Fibroblast of pulmonary artery (primary cell): ENCODE measurements at places on chromosomes 4 and X.
A peak's percentile ranks its signal among the peaks of the same experiment; 100 is the strongest.

DNA sequence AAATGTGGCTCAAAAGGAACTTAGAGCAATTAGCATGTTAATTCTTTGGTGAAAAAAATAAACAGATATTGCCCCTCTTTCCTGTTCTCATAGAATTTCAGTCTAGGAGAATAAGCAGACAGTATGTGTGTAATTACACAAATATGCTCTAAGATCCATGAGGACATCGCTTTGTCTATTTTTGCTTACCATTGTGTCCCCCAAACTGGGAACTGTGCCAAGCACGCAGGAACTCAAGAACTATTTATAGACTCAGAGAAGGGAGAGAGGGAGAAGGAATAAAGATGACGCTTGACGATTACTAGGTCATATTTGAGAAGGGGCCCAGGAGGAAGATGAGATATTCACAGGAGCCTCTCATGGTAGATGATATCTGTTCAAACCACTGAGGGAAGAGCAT is 692.6 kb downstream of the RAB28 start:
- peak; percentile 13 for DNase-seq

GRCh38 chr4:52572936-52573485 is 86.1 kb downstream of the USP46 start:
- peak; percentile 79 for DNase-seq

- no peak for DNase-seq
These were observed 134.1 kb upstream of the ELOVL6 start for GRCh38 chr4:110332483-110332882.

- DNase-seq: peak; percentile 8
These were observed 17.1 kb downstream of the RCHY1 start for GRCh38 chr4:75497133-75497532.

DNA sequence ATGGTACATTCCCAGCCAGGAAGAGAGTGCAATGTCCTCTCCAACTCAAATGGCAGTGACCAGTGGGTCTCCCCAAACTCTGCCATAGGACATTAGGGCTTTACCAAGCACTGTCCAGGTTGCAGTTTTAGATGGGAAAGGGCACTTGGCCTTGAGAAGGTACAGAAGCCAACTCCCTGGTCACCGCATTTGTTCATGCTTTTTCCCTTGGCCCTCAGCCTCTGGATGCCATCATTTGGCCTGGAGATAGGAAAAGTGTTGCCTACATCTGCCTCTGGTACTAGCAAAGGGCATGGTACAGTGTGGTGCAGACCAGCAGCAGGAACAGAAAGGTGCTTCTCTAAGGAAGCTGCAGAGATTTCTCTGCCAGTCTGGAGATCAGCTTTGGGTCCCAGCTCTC is 93.8 kb downstream of the MAMLD1 start:
- no peak for DNase-seq

GRCh38 chr4:119679251-119679650 is 50.6 kb upstream of the PDE5A start:
- DNase-seq: no peak

GRCh38 chr4:180394312-180394711 is 1848.9 kb upstream of the TENM3 start:
- no peak for DNase-seq
